ENCODE measurements at places on chromosomes 11 and 22.

GRCh38 chr22:27329966-27330645 lies 471.4 kb downstream of the MN1 start:
- no peak for DNase-seq

- DNase-seq, result no peak
Measured at GRCh38 chr11:19460718-19461405, 220.1 kb upstream of the E2F8 start.

DNA sequence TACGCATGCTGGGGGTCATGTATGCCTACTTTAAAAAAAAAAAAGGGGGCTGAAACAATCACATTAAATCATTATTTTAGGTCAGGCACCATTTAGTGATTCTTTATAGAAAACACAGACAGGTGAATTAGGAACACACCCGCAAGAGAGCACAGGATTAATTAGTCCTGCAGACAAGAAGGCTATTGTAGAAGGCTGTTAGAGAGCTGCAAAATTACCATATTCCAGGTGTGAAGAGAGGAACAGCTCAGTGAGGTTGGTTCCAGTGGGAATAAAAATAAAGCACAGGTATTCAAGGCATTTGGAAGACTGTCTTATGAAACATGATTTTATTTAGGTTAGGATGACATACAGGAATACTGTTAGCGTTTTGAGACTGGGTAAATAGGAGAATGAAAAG lies 649.1 kb downstream of the OPCML start:
- no peak for DNase-seq

- DNase-seq, result no peak
Measured at GRCh38 chr22:48306785-48307510, 1520.7 kb downstream of the BRD1 start.

- no peak for DNase-seq
Measured at GRCh38 chr11:4697585-4697984, at the start of gene OR51E2. Gene OR51E2 (minus strand): TSS chr11:4697853. CDS start chr11:4682711, 15,142 bp downstream.

GRCh38 chr22:26722159-26722558 lies 64.8 kb downstream of the MIAT start:
- DNase-seq, result no peak

GRCh38 chr11:117547195-117547850 lies 219.7 kb downstream of the CEP164 start:
- DNase-seq, result no peak

DNA sequence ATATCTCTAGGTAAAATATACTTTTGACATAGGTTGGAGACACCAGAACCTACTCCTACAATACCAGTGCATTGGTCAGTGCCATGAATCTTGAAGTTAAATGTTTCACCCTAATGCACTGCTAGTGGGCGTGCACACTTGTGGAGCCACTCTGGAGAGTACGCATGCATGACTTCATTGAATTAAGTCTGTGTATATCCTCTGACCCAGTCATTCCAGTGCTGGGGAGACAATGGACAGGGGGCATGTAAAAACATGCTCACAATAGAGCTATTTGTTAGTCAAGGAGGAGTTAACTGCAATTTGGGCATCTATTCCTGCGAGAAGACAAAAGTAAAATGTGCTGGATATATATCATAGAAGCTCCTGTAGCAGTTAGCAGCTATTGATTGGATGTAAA lies 335.4 kb upstream of the NCAM1 start:
- no peak for DNase-seq

- DNase-seq, result no peak
Measured at GRCh38 chr11:63448646-63449045, 42.3 kb downstream of the PLAAT5 start.

GRCh38 chr11:117997823-117998579 lies 11.8 kb downstream of the IL10RA start:
- DNase-seq, result no peak

GRCh38 chr22:47191671-47192650 lies 429.5 kb downstream of the TBC1D22A start:
- DNase-seq, result no peak

GRCh38 chr22:39743935-39744334 lies 149.6 kb downstream of the ENTHD1 start:
- no peak for DNase-seq

DNA sequence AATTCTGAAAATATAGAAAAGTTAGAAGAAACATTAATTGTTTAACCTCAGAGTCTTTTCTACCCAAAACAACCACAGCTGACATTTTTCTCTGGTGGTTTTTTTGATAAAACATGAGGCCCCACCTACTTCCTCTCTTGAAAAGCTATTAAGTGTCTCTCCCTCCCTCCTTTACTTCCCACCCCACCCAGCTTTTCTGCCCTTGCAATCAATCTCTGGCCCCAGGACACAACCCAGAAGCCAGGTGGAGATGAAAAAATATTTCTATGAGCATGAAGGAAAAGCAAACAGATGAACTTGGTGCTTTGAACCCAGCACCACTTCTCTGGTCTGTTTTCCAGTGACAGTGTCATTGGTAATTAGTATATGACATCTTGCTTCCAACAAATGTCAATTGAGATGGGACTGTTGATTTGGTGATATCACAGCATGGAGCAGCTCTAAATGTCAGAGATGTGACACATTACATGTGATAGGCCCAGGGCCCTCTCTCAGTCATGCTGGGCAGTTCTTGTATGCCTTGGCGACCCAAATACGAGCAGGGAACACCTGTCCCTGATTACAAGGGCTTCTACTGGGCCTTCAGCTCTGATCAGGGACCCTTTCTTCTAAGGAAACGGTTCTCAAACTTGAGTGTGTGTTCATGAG lies 23.9 kb upstream of the TMPRSS13 start:
- no peak for DNase-seq

- DNase-seq, result no peak
Measured at GRCh38 chr11:73632996-73633395, 13.4 kb upstream of the PLEKHB1 start.

GRCh38 chr11:19953336-19953735 lies 206.9 kb downstream of the DBX1 start:
- no peak for DNase-seq

DNA sequence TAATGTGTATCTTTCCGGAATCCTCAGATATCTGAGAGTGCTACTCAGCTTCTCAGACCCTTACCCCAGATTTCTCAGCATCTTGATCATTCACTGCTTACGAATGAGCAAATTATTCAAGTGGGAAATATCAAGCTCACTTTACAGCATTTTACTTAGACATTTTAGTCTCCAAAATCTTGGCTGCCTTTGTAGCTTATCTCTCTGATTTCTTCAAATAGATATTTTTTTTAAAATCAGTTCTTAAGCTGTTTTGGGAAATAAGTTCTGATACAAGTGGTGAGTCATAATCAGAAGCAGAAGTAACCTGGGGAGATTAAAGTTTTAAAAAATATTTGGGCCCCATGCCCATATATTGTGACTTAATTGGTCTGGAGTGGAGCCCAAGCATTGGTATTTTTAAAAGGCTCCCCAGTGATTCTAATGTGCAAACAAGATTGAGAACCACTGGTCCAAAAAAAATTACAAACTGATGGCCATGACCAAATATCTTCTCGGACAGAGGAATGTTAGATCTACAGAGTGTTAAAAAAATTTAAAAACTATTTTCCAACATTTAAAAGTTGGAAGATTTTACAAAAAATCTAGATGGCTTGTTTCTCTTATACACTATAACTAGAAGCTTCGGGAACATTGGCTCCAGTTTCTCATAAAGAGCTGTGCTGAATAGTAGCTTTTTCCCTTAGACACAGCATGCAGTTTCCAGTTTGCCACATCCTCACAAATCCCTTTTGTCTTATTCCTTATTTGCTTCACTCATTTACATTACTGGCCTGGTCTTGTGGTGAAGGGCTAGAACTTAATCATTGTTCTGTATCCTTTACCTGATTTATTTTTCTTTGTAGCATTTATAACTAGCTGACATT lies 87.8 kb upstream of the BMAL1 start:
- no peak for DNase-seq

DNA sequence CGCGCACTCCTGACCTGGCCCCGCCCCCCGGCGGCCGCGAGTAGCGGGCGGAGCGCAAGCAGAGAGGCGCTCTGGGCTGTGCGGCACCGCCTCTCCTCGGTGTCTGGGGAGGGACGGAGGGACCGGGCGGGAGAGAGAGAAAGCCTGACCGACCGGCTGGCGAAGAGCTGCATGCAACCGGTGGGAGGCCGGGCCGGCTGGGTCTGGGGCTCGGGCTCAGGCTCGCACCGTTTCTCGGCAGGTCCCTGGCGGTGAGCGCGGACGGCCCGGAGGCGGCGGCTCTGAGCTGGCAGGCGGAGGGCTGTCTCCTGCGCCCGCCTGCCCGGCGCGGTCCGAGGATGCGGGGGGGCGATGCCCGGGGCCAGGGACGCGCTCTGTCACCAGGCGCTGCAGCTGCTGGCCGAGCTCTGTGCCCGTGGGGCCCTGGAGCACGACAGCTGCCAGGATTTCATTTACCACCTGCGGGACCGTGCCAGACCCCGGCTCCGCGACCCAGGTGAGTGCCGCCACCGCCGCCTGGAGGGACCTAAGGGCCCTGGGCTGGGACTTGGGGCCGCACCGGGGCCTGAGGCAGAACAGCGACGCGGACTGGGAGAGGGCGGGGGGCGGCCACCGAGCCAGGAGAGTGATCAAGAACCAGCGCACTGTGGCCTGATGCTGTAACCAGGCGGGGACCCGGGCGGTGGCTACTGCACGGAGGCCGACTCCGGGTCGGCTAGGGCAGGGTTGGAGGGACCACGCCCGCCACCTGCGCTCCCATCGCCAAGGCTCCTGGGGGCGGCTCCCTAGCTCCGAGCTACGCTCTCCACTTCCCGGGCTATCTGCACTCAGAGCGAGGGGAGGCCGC lies at the start of gene SYT9:
Gene SYT9 (plus strand): TSS at position 69 of the 847 bp plus-strand sequence. CDS start 283 bp downstream, at position 352.
- DNase-seq, result no peak

GRCh38 chr11:72241291-72241781 lies 2.6 kb downstream of the PHOX2A start:
- DNase-seq, result no peak

- peak; percentile 12 for DNase-seq
Measured at GRCh38 chr11:27392278-27393114, 29.5 kb upstream of the CCDC34 start.

Data from brain pericyte (primary cell).